CD4-positive, alpha-beta memory T cell (primary cell): ENCODE measurements at places on chromosomes 12 and 14. TPM values are rescaled to one million over a fixed set of nuclear protein-coding genes. Genes with fewer than 3 reads are reported as not detected.

NPAS3 gene
- not detected for total RNA-seq

SLC38A4 gene
- not detected for total RNA-seq

GRCh38 chr12:99249543-99249942, 398.0 kb upstream of the GARIN6 start:
- H3K36me3 ChIP-seq, result no peaks in the 10 kb centered on the region
- no peak for DNase-seq
- no peaks in the 10 kb centered on the region for H3K27me3 ChIP-seq
- no peak overlapping the region for H3K4me3 ChIP-seq
- H3K4me1 ChIP-seq, result no peaks in the 10 kb centered on the region

DNA sequence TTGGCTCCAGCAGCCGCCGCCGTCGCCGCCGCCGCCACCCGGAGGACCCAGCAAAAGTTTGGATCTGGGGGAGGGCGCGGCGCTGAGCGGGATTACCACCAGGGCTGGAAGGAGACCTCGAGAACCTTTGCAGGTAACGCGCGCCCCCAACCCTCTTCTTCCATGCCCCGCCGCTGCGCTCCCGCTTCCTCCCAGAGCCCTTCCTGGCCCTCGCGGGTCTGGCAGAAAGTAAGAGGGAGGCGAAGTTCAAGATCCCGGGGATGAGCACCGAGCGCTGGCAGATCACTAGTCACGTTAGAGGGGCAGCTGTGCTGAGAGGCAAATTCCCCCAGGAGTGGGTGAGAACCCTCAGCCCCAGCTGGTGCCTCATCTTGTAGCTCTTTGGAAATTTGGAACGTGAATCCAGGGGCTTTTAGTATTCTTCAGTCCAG, 3.9 kb downstream of the FLRT2 start:
- H3K36me3 ChIP-seq, result no peaks in the 10 kb centered on the region
- no peak overlapping the region for H3K27ac ChIP-seq
- no peaks in the 10 kb centered on the region for H3K27me3 ChIP-seq
- H3K4me3 ChIP-seq, result no peak overlapping the region

GRCh38 chr12:3342051-3342450, 149.0 kb upstream of the PRMT8 start:
- H3K36me3 ChIP-seq, result no peaks in the 10 kb centered on the region
- no peaks in the 10 kb centered on the region for H3K27me3 ChIP-seq
- H3K4me3 ChIP-seq, result no peak overlapping the region
- no peaks in the 10 kb centered on the region for H3K4me1 ChIP-seq
- no peak for DNase-seq

ALDH2 gene
- 3.0 TPM for total RNA-seq

- no peaks in the 10 kb centered on the region for H3K36me3 ChIP-seq
- no peak for DNase-seq
- no peaks in the 10 kb centered on the region for H3K4me1 ChIP-seq
Measured at GRCh38 chr12:97016163-97016562, 109.1 kb downstream of the NEDD1 start.

HNRNPA1 gene
- total RNA-seq, result 986 TPM

NT5DC3 gene
- total RNA-seq, result 6.1 TPM

DNA sequence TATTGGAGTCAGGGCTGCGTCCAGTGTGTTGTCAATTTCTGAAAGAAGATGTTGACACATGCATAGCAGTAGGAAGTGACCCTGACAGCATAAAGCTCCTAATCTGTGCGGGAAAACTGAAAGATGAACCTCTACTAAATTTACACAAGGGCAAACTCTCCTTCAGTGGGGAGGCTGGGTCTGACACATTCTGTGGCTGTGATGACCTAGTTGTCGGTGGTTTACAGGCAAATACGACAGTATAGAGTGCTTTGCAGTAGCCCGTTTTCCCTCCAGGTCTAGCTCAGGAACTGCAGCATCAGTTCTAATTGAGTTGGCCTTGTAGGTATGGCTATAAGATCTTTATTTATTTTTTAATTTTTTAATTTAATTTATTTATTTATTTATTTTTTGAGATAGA, 14.8 kb upstream of the GABARAPL1 start:
- no peaks in the 10 kb centered on the region for H3K36me3 ChIP-seq
- H3K27me3 ChIP-seq, result no peaks in the 10 kb centered on the region
- H3K4me1 ChIP-seq, result no peaks in the 10 kb centered on the region
- no peak overlapping the region for H3K4me3 ChIP-seq
- no peak overlapping the region for H3K27ac ChIP-seq

RD3L gene
- not detected for total RNA-seq
